ENCODE measurements at places on chromosomes 3 and 15. TPM values are rescaled to one million over a fixed set of nuclear protein-coding genes. Genes with fewer than 3 reads are reported as not detected.

Gene PEX11A
- total RNA-seq: 4.8 TPM

Gene FAH
- total RNA-seq: 13.8 TPM

Gene ROBO1
- 42.6 TPM for total RNA-seq

Gene PPP1R14D
- total RNA-seq: 0.68 TPM

Gene RYR3
- 0.15 TPM for total RNA-seq

Gene DISP2
- not detected for total RNA-seq

Gene GOLGA8R
- total RNA-seq: 1.1 TPM

DNA sequence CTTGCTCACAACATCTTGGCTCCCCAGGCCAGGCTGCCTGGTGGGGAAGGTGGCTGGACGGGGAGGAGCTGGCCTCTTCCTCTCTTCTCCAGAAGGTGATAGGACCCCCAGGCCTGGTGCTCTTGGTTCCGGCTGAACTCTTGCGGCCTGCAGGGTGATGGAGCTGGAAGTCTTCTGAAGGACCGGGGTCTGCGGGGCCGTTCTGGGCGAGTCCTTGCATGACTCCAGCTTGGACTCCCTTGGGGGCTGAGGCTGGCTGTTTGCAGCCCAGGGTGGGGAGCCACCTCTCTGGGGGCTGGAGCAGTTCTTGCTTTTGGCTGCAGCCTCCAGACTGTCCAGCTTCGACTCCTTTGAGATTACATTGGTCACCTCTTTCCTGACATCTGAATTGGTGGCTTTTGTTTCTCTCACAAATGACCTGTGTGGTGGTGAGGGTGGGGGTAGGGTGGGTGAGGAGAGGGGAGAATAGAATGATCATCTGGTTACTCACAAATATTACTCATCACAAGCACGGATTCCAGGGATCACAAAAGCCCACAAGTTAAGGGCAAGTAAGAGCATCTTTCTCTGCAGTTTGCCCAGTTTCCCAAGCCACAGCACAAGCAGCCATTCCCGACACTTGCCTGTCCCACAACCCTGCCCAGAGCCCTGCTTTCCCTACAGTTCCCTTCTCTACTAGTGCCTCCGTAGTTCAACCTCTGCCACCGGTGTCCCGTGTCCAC, 149.1 kb upstream of the HACD2 start:
- DNase-seq: no peak

- DNase-seq: no peak
Measured at GRCh38 chr3:183161552-183162336, 790 bp downstream of the LAMP3 start.

DNA sequence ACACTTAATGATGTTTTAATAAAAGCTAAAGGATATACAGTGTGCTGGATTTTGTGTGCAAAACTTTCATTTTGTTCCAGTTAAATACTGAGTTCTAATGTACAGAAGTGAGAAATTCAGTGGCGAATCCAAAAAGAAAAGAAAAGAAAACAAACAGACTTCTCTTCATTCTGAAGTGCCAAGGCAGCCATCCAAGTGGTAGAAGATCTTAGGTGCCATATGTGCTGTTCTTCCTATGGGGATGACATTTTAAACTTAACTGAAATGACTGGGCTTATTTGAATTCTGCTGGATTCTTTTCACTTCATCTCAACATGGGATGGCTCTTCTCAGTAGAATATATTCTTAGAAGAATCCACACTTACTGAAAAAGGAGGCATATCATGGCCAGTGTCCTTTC, 416.5 kb downstream of the ROBO2 start:
- DNase-seq: no peak

DNA sequence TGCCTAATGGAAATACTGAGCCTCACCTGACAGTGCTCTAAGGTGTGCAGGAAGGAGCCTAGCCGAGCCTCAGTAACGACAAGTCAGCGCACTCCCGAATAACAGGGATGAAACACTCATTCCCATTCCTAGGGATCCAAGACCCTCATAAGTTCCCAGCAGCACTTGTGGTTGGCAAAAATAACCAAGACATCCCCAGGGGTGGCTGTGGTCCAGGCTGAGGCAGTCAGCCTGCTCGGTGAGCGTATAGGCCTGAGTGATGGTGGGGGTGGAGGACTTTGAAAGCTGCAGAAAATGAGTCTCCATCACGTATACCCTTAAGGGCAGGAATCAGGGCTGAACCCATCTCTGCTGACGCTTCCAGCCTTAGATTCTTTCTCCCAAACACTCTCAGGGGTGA, 120.1 kb downstream of the SMAD6 start:
- DNase-seq: no peak

DNA sequence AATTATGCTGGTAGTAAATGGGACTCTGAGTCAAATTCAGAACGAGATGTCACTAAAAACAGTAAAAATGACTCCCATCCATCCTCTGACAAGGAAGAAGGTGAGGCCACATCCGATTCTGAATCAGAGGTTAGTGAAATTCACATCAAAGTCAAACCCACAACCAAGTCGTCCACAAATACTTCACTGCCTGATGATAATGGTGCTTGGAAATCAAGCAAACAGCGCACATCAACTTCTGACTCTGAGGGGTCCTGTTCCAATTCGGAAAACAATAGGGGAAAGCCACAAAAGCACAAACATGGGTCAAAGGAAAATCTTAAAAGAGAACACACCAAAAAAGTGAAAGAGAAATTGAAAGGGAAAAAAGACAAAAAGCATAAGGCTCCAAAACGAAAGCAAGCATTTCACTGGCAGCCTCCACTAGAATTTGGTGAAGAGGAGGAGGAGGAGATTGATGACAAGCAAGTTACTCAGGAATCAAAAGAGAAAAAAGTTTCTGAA, 15.1 kb upstream of the ZBTB47 start:
- DNase-seq: no peak

- DNase-seq: no peak
Measured at GRCh38 chr15:57061696-57062095, 143.3 kb downstream of the TCF12 start.

- DNase-seq: no peak
Measured at GRCh38 chr3:140599009-140599408, 78.9 kb upstream of the TRIM42 start.

DNA sequence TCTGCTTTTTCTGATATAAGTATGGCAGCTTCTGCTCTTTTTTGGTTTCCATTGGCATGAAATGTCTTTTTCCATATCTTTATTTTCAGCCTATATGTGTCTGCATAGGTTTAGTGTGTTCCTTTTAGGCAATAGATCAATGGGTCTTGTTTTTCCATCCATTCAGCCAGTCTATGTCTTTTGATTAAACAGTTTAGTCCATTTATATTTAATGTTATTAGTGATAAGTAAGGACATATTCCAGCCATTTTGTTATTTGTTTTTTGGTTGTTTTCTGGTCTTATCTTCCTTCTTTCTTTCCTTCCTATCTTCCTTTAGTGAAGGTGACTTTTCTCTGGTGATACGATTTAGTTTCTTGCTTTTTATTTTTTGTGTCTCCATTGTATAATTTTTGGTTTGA, 101.3 kb upstream of the LRRC3B start:
- no peak for DNase-seq

DNA sequence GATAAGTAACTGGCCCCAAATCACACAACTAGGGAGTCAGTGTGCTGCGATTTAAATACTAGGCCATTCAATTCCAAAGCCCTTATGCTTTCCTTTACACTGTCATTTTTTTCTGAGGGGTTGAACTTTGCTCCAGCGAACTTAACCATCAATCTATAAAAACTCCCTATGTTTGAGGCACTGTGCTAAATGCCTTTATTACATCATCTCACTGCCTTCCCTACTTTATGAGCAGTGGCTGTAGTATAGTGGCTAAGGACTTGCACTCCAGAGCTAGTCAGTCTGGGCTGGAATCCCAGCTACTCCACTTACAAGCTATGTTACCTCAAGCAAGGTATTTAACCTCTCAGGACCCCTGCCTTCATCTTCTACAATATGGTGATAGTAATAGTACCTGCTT, 26.9 kb upstream of the WDR72 start:
- DNase-seq: no peak

DNA sequence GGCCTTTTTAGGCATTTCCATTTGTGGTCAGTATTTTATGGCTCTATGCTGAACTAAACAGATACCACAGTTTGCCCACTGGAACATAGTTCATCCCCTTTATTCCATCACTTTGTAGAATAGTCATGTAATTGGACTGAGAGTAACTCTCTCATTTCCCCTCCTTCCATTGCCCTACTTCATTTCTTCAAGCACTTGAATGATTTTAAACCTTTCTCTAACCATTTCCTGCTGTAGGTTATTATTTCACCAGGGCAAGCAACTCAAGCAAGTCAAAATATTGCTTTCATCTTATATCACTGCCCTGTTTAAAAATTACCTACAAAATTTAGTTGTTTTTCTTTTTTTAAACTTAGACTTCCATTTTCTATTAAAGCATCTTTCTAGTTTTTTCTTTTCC, 177.0 kb downstream of the RAP2B start:
- DNase-seq: no peak

- DNase-seq: no peak
Measured at GRCh38 chr3:62672988-62673313, 202.3 kb downstream of the CADPS start.

DNA sequence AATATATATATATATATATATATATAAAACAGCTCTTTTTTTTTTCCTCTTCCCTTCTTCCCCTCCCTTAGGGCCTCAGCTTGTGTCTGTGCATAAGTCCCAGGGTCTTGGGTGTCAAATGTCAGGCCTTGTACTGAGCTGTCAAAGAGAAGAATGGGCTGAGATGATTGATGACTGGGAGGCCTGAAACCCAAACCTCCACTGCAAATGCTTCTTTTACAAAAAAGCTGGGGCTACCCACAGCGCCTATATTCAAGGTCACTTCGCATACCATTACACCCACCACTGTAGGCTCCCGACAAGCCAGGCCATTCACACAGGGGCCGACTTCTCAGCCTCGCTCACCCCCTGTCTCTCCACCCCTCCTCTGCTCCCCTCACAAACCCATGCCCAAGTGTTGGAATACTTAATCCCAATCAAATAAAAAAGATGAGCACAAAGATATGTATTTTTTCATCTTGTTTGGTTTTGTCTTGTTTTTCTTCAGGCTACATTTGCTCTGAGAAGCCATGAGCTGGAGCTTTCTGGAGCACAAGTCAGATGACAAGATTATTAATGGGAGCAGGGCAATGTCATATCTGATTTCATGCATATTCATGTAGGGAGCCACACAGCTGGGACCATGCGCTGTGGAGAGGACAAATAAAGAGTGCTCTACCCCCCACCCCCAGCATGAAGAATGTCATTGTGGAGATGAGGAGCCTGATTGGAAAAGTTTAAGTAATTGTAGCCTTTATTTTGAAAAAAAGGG, 614.4 kb upstream of the NR2F2 start:
- no peak for DNase-seq

DNA sequence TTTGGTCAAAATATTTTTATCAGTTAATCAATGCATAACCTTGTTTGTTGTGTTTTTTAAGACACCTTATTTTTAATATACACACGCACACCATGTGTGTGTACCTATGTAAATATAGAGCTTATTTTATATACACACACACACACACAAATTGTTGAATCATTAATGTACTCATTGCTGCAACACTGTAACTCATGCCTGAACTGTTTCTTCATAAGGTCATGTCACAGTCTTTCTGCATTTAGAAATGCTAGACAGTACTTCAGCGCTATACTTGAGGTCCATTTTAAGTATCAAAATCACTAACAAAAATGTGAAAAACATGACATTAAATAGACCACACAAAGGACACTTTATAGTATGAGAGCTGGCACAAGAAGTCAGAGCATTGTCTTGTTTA, 589.4 kb downstream of the SI start:
- no peak for DNase-seq

DNA sequence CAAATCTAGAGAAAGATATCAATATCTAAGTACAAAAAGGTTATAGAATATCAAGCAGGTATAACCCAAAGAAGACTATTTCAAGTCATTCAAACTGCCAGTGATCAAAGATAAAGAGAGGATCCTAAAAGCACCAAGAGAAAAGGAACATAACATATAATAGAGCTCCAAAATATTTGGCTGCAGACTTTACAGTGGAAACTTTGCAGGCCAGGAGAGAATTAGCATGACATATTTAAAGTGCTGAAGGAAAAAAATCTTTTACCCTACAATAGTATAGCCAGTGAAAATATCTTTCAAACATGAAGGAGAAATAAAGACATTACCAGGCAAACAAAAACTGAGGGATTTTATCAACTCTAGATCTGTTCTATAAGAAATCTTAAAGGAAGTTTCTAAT, 254.3 kb upstream of the ARHGEF26 start:
- DNase-seq: no peak

DNA sequence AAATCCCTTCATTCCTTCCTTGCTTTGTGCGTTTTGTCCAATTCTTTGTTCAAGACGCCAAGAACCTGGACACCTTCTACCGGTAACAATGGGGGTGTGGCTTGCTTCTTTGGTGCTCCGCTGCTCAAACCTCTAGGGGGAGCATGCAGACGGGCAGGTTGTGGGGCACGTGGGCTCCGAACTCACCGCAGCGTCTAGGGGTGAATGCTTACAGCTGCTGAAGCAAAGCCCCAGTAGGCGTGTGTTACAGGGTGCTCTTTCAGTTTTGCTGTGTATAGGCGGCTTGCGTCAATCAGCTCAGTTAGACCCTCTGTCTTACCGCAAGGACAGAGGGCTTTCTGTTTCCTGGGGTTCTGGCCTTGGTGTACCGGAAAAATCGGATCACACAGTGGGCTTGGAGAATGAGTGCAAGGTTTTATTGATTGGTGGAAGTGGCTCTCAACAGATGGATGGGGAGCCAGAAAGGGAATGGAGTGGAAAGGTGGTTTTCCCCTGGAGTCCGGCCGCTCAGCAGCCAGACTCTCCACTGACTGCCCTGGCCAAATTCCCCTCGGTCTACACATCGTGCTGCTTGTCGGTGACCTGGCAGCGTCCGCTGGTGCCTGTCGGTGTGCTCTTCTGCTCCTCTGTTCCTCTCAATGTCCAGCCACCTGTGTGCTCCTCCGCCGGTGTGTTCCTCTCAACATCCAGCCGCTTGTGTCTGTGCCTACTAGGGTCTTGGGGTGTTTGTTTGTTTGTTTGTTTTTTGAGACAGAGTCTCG, 1.2 kb upstream of the LRRC34 start:
- no peak for DNase-seq

- DNase-seq: no peak
Measured at GRCh38 chr3:44576613-44577012, 8.2 kb upstream of the ZNF660 start.

DNA sequence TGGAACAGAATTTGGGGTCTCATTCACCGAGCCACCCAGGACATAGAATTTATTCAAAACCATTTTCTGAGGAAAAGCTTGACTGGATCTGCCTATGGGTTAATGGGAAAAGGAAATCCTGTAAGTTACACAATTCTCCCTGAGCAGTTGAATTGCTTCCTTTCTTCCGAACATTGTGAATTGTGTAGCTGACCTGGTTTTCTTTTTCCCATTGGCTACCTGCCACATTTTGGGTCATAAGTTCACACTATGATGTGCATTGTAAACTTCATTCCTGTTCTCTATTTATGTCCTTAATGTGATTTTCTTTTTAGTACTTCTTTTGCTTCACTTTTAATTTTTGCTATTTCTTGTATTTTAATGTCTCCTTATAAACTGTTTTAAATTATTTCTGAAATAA, 386.0 kb upstream of the LRRC3B start:
- no peak for DNase-seq

DNA sequence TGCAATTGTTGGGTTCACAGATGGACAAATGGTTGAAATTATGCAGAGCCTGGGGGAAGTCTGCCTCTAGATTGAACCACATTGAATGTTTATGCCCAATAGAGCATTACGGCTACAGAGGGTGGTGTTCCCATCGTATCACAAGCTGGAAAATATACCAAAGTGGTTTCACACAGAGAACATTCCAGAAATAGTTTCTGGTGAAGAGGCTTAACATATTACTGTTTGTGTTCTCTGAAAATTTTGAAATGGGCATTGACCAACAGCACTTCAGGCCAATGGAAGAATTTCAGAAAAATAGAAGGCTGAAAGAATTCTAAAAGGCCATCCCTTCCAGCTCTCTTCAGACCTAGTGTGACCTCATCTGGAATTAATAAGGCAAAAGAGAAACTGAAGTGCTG, 203.9 kb downstream of the NEK10 start:
- no peak for DNase-seq
